ENCODE measurements at places on chromosomes 13 and 19.

DNA sequence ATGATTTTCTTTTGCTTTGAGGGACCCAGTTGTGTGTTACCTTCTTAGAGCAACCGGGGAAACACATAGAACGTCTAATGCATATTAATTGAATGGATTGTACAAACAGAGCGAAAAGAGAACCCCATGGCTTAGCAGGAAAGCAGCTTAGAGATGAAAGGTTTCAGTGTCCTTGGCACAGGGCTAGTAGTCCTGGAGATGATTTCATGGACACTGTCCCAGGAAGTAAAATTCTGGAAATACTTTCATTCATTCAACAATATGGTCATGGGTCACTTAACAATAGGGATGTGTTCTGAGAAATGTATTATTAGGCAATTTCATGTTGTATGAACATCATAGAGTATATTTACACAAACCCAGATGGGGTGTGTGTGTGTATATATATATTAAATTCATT is 9.7 kb upstream of the FUT2 start:
- no peak for DNase-seq

DNA sequence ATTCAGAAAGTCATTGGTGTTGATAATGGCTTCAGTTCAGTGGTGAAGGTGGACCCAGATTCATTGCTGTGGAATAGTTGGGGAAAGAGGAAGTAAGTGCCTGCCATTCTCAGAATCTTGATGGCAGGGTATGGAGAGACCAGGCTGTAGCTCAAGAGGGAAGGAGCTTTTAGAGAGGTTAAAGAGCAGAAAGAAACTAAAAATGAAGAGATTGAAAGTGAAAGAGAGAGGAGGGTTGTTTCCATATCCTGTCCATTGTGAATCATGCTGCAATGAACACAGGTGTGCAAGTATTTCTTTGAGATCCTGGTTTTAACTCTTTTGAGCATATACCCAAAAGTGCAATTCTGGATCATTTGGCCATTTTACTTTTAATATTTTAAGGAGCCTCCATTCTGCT is 12.5 kb downstream of the GJB6 start:
- no peak for DNase-seq

GRCh38 chr13:30724778-30725177 is 10.6 kb upstream of the ALOX5AP start:
- no peak for DNase-seq

DNA sequence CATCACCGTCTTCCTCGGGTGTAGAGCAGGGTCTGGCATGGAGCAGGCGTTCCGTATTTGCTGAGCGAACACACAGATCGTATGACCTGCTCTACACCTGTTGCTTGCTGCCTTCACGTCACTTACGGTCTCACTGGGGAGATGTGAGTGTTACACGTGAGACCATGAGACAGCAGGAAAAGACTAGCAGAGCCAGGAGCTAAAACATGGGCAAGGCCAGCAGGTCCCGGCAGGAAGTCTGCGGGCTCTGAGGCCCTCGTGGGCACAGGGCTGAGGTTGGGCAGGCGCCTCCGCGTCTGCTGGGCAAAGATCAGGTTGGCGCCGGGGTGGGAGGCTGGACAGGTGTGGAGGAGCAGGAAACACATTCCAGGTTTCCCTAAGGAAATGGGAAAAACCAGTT is 19.7 kb upstream of the GTF3A start:
- DNase-seq: no peak

Data from C1 segment of cervical spinal cord (tissue), 14 donors.